ENCODE measurements at places on chromosomes 7 and 10.

- no peak for DNase-seq
These were observed 102.7 kb upstream of the TNRC18 start for GRCh38 chr7:5526100-5526905.

DNA sequence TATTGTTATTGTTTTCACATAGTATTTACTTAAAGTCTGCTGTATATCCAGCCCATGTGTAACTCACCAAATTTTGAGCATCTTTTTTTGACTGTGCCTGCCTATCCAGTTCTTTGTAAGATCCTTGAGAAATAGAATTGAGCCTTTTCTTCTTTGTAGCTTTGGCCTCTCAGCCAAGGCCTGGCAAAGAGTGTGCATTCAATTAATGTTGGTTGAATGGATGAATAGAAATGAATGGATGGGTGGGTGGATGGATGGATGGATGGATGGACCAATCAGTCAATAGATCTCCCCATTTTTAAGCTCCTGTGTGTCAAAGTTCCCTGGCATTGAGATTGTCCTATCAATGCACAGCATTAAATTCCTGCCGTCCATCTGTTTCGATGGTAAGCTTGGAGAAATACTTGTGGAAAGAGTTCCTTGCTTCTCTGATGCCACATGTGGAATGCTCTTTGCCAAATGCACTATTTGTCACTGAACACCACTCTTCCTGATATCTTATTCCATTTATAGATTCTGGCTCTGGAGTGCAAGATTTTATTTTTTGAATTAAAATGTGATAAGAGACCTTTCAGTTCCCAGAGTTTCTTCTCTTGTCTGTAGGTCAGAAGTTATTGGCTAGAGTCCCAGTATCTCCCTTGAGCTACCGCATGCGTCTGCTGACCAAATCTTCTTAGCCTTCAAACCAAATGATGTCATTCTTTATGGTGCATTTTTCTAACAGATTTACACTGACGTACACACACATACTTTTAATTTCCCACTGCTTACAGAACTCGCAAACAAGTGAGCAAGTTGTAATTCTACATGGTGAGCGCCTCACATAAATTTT, 20.7 kb upstream of the ADRB1 start:
- DNase-seq, result no peak

GRCh38 chr10:99303899-99304861, 25.0 kb upstream of the CNNM1 start:
- DNase-seq, result no peak

DNA sequence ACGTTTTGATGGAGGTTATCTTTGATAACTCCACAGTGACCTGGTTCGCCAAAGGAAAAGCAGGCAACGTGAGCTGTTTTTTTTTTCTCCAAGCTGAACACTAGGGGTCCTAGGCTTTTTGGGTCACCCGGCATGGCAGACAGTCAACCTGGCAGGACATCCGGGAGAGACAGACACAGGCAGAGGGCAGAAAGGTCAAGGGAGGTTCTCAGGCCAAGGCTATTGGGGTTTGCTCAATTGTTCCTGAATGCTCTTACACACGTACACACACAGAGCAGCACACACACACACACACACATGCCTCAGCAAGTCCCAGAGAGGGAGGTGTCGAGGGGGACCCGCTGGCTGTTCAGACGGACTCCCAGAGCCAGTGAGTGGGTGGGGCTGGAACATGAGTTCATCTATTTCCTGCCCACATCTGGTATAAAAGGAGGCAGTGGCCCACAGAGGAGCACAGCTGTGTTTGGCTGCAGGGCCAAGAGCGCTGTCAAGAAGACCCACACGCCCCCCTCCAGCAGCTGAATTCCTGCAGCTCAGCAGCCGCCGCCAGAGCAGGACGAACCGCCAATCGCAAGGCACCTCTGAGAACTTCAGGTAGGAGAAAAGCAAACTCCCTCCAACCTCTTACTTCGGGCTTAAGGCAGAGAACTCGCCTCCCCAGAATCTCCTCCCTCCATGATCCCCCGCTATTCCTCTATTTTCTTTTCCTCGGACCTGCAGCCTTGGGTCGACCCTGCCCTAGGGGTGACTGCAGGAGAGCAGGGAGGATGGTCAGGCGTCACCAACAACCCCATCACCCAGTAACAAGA, at the start of gene SERPINE1:
Gene SERPINE1 (plus strand): TSS at position 454 of the 809 bp plus-strand sequence. CDS start 1,290 bp downstream, outside the sequence.
- peak; percentile 99 for DNase-seq

DNA sequence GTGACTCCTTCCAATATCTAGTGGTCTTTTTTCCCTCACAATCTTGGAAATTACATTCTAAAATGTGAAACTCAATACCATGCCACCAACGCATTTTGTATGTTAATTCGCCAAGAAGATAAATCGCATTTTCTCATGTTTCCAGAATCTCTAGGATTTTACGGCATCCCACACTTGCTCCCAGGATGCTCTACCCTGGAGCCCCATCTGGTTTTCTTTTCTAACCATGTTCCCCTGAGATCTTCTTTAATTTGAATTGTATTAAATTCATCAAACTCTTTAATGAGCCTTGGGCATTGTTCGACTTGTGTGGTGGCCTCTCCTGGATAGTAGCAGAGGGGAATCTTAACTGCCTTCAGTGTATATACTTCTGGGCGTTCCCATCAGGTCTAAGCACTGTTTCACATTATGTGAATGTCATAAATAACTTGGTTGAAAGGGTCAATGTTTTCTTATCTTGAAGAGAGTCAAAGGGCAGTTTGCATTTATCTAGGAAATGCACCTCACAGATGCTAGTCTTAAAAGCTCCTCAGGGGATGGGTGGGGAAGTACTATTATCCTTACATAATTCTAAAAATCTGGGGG, 169.1 kb upstream of the MEOX2 start:
- DNase-seq, result no peak

GRCh38 chr7:18278316-18278715, 217.2 kb upstream of the HDAC9 start:
- no peak for DNase-seq

DNA sequence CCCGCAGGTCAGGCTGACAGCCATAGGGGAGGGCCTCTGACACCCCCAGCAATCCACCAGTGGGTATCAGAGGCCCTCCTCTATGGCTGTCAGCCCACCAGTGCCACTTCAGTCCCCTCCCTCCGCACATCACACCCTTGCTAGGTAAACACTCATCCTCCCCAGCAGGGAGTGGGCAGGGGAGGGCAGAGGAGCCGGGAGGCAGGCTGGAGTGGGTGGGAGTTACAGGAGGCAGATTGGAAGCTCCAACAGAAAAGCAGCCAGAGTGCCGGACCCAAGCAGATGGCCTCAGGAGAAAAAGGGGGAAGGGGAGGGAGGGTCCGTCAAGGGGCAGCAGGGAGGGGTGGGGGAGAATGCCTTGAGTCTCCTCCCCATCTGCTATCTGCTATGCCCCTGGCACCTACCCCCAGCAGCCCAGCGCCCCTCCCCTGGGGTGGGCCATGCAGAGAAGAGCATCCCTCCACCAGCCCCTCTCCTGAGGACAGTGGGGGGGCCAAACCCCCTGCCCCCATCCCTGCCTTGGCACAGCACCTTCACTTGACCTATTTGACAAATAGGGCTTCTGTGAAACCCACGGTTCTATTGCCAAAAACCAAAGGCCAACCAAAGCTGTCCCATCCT, 2.4 kb downstream of the RASGEF1A start:
- no peak for DNase-seq

DNA sequence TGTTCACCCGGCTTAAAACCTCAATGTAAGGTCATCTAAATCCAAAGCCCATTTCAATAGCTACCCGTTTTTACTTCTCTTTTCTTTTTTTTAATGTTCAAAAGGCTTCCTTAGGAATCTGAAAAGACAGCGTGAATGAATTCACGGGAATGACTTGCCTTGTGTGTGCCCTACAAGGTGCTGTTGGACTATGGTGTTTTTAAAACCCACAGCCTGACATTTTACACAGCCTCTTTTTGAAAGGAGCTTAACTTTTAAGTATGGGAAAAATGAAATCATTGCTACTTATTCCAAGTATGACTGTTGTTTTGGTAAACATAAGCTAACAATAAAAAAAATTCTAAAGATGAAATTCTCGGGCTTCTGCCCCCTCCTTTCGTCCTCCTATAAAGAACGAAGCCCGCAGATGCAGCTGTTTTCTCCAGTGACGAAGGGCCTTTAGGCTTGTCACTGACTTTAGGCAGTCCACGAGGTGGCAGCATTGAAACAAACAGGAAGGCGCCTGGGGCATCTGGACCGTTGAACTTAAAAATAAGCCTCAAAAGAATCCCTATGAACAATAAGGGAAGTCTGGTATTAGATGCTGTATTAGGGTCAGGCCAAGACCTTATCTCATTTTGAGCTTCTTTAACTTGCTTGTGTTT, 141.3 kb downstream of the NRP1 start:
- DNase-seq, result no peak

GRCh38 chr10:53403688-53404087, 631.1 kb upstream of the MBL2 start:
- DNase-seq, result no peak

DNA sequence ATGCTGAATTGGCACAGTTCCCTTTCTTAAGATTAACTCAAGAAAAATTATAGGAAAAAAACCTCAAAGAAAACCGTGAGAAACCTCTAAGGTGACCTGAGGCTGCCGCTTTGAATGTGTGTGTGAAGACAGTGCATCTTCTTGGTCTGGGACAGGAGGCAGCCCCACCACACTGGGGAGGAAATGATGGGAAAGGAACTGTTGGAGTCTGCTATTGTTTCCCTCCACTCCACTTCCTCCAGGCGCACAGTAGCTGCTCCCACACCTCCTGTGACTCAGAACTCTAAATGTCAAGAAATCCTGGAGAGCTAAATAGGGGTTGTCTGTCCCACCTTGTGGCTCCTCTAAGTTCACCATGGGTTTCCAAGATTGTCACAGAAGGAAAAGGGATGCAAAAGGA, 179.4 kb downstream of the PDE1C start:
- no peak for DNase-seq

DNA sequence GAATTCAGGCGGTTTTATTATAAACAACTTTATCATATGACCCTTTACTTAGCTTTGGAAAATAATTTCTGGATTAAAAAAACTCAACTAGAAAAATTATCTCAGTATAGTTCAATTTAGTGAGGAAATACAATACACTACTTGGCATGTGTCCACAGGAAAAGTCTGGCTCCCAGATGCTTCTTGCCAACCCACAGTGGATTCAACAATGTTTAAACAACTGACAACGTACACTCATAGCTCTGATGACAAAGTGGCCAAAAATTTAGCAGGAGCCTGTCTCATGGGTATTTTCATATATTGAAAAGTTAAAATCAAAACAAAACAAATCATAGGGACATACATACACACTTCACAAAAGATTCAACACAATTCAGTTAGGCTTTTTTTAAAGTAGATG, 158.8 kb downstream of the SKAP2 start:
- peak; percentile 75 for DNase-seq

DNA sequence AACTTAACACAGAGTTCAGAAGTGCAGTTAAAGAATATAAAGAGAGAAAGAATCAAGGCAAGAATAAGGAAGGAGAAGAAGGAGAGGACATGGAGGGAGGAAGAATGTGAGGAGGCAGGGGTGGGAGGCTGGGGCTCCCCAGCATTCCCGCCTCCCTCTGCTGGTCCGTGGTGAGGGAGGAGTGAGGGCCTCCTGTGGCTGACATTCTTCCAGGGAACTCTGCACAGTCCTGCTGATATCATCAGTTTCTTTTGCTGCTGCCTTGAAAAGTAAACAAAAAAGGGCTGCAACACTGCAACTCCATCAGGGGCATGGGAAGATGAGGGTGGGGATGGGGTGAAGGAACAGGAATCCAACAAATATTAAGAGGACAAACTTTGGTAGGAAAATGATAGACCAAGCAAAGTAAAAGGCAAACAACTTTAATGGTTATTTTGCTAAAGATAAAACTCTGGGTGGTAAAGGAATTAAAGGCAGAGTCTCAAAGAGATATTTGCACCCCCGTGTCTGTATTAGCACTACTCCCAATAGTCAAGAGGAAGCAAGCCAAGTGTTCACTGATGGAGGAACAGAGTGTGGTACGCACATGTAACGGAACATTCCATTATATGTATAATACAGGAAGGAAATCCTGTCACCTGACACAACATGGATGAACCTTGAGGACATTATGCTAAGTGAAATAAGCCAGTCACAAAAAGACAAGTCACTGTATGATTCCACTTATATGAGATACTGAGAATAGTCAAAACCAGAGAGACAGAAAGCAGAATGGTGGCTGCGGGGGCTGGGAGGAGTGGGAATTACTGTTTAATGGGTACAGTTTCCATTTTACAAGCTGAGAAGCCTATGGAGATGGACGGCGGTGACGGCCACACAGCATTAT, 8.0 kb upstream of the SPOCK2 start:
- DNase-seq, result peak; percentile 1

DNA sequence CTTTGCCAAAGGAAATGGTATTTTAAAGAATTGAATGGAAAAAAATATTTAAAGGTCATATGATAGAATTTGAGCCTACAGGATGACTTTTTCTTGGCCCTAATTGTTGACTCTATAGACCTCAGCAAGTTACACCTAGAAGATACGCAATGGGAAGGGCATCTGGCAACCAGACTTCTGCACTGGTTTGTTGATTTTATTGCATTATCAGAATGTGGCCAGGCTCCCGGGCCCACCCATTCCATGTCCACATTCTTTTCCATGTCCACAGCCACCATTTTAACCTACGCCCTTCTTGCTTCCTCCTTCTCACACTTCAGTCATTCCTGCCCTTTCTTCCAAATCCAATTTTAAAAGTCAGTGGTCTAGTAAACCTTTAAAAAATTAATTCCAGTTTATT, 738.4 kb downstream of the SUGCT start:
- no peak for DNase-seq

DNA sequence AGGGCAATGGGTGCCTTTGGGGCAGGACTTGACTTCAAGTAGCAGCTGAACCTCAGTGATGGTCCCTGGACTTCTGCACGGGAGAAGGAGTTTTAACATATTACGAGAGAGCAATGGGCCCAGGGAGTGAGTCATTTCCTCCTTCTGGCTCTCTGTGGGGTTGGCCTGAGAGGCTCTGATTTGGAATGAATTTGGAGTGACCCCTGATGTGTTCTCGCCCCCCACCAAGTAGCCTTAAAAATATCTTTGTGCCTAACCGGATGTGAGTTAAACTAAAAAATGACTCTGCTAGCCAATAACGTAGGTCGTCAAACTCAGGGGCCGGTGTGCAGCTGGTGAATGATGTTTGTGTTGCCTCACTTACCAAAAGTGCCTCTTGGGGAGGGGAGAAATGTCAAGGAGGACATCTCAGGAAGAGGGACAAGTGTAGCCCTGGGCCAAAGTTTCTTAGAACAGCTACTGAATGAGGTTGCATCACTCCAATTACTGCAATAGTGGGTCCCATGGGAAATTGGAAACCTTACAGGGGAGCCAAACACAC, 656.6 kb downstream of the INHBA start:
- no peak for DNase-seq

GRCh38 chr7:69823151-69823744, 225.0 kb downstream of the AUTS2 start:
- no peak for DNase-seq
